ENCODE measurements at places on chromosomes 4 and X. TPM values are rescaled to one million over a fixed set of nuclear protein-coding genes. Genes with fewer than 3 reads are reported as not detected.
A peak's percentile ranks its signal among the peaks of the same experiment; 100 is the strongest.

DNA sequence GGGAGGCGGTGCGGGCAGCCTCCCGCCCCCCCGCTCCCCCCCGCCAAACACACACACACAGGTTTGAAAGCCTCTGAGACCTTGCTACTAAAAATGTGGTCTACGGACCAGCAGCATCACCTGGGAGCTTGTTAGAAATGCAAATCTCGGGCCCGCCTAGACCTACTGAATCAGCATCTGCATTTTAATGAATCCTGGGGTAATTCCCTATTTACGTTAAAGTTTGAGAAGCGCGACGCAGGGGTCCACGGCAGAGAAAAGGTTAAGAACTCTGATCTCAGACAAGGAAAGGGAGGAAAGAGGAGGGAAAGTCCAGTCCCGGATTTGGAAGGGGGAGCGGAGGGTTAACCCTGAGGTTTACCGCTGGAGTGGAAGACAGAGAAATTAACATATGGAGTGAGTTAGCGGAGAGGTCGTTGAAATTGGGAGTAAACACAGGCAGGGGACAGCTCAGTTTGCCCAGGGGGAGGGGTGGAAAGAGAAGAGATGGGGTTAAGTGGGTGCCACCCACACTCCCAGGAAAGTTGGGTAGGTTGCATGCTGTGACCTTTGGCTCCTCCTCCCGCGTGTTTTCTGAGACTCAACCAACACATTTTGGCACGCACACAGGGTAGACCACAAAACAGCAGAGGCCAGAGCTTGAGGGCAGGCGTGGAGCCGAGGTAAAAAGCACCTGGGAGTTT is 483.6 kb downstream of the BCOR start:
- no peak for DNase-seq

DNA sequence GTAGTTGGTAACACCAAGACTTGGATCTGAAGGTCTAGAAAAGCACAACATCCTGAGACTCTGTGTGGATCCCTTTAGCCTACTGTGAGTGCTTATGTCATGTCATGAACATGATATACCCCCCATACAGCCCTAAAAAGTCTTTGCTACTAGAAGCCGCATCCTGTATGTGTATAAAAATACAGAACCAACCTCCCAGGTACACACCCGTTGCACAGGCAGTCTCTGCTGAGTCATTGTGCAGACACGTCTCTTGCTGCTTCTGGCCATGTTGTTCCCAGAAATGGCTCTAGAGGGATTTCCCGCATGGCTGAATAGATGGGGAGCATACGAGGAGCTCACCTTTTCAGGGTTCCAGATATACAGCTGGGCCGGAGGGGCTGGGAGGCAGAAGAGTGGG is 93.3 kb downstream of the MAMLD1 start:
- DNase-seq: no peak

GRCh38 chr4:3267576-3268394 is 18.8 kb downstream of the MSANTD1 start:
- DNase-seq: no peak

- DNase-seq: no peak
These were observed 75.2 kb downstream of the IL1RAPL2 start for GRCh38 chrX:104641176-104641575.

GRCh38 chrX:100650841-100651240 is 6.8 kb downstream of the SRPX2 start:
- no peak for DNase-seq

DNA sequence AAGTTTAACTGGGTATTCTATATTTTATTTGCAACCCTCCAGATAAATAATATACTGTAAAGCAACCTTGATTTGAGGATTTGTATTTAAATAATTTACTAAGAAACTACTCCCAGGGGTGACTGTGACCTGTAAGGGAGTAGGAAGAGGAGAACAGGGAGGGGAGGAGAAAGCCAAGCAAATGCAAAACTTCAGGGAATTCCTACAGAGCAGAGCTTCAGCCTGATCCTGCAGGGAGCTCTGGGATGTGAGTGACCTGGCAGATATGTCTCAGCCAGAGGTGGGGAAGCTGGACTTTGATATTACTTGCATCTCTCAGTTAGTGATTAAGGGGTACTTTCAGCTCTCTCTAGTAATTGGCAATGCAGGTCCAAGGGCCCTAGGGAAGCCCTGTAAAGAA is 302.0 kb downstream of the FRMPD4 start:
- DNase-seq: no peak

GRCh38 chr4:187258651-187259401 is 535.2 kb upstream of the FAT1 start:
- no peak for DNase-seq

DNA sequence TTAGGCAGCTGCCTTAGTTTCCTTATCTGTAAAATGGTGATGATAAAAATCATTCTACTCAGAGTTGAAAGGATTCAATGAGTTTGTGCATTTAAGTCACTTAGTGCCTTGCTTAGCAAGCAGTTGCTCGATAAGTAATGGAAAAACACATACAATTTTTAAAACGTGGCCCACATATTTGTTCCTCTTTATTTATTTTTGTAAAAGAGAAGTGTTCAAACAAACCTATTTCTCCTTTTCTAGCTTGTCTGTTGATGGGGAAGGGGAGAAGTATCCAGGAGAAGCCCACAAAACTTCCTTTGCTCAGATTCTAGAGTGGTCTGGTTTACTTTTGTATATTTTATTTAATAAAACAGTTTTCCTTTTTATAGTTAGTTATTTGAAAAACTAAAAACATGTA is 3.3 kb upstream of the HPGDS start:
- DNase-seq: no peak

DNA sequence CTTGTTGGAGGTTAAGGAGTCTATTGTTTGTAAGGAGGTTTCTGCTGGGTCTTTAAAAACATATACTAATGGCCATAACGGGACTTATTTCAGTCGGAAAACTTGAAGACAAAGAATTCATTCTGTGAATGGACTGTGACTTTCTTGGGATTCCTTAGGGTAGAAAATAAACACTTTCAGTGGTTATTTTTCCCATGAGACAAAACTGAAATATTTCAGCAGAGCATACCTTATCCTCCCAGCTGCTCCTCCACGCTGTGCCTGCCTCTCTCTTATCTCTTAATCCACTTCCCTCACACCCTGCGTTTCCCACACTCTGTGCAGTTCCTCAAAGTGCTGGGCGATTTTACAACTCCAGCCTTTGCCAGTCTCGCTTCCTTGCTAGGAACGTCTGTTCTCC is 47.1 kb upstream of the SORBS2 start:
- peak; percentile 66 for DNase-seq

GRCh38 chrX:47146121-47146935 is 1.3 kb downstream of the RBM10 start:
- no peak for DNase-seq

DNA sequence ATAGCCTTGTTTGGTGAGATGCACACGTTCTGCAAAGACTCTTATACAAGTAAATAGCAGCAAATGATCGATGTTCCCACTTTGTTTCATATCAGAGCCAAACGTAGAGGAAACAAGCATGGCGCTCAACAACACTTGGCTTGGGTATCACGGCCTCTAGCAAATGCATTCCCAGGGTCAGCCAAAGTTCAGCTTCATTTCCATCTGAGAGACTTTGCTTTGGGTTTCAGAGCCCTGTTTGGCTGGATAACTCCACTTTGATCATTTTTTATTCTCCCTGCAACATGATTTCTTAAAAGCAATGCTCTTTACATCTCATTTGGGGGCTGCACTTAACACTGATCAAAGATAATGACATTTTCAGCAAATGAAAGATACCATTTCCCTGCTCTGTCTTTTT is 199.2 kb upstream of the FAM9B start:
- DNase-seq: no peak

DNA sequence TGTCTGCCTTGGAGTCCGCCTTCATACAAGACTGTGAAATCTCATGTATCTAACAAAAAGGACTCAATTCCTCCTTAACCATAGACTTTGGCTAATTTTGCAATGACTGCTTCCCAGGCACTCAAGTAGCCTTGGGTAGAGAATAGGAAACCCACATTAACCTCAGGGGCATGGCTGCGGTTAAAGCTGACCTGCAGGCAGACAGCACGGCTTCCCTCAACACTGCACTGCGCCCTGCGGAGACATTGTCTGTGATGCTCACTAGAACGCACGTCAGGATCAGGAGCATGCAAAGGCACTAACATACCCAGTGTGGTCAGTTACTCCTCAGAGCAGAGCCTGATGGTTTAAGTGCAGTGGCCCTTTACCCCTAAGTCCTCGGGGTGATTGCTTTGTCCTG is 10.3 kb upstream of the GPR143 start:
- no peak for DNase-seq

DNA sequence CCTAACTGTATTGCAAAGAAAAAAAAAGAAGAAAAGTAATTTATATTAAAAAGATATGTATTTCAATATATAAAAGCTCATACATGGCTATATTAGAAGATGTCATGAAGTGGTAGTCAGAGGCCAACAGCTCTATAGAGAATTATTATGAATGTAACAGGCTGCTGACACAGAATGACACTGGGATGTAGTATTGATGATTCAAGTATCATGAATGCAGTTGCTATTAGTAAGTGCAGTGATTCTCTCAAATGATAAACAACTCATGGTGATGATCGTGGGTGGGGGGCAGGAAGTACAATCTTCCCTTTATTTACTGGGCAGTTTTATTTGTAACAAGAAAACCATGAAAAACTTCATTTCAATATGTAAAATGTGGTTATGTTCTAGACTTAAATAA is 124.6 kb downstream of the COL4A6 start:
- DNase-seq: no peak

DNA sequence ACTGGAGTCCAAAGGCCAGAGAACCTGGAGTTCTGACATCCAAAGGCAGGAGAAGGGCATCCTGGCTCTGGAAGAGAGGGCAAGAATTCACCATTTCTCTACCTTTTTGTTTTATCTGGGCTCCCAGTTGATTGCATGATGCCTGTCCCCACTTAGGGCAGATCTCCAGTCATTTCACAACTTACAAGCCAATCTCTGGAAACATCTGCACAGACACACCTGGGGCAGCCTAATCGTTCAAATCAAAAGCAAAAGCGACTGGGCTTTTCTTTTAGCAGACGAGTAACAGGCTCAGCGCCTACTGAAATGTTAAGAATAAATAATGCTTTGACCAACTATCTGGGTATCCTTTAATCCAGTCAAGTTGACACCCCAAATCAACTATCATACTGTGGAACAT is 136.0 kb upstream of the NPY2R start:
- DNase-seq: no peak

- DNase-seq: no peak
These were observed 9.6 kb upstream of the THOC2 start for GRCh38 chrX:123742440-123742839.

- no peak for DNase-seq
These were observed 10.2 kb downstream of the BBS7 start for GRCh38 chr4:121860121-121860520.

GRCh38 chrX:154695911-154696675 is 42.7 kb upstream of the CTAG2 start:
- no peak for DNase-seq

- DNase-seq: no peak
These were observed 14.8 kb upstream of the TRIM60 start for GRCh38 chr4:165016971-165017370.

GRCh38 chr4:140071806-140072205 is 82.2 kb downstream of the MAML3 start:
- DNase-seq: no peak

DNA sequence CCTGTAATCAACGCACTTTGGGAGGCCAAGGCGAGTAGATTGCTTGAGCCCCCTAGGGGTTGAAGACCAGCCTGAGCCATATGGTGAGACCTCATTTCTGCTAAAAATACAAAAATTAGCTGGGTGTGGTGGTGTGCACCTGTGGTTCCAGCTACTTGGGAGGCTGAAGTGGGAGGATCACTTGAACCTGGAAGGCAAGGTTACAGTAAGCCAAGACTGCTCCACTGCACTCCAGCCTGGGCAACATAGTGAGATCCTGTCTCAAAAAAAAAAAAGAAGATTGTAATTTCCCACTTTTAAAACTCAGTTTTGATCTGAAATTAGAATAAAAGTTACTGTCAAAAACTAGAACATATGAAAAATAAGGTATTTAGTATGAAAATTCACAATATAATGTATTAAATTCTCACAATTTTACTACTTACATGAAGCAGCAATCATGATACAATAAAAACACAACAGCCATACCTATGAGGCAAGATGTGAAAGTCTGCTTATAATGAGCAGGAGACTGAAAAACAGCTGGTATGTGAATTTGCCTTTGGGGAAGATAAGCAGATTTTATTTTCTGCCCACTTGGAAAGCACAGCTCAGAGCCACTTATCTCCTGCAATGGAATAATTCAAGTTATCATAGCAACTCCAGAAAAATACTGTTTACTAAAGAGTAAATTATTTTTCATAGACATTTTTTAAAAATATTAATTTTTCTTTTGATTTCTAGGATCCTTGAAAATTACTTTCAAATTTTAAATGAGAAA is 50.6 kb downstream of the ZGRF1 start:
- no peak for DNase-seq

- DNase-seq: no peak
These were observed 60.2 kb upstream of the RPS6KA6 start for GRCh38 chrX:84248226-84248625.

DNA sequence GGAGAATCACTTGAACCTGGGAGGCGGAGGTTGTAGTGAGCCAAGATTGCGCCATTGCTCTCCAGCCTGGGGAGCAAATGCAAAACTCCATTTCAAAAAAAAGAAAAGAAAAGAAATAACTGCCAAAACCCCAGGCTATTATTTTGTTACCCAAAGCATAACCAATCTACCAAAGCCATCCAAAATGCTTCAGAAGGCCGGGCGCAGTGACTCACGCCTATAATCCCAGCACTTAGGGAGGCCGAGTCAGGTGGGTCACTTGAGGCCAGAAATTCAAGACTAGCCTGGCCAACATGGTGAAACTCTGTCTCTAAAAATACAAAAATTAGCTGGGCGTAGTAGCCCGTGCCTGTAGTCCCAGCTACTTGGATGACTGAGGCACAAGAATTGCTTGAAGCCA is 49.8 kb downstream of the SMIM31 start:
- no peak for DNase-seq

Gene GASK1B
- polyA plus RNA-seq: 2.4 TPM

Gene RHOXF2B
- not detected for polyA plus RNA-seq

Gene VEGFD
- polyA plus RNA-seq: 0.84 TPM

Gene FREM3
- not detected for polyA plus RNA-seq

Gene NHSL2
- polyA plus RNA-seq: 0.68 TPM

Gene DMP1
- polyA plus RNA-seq: 0.02 TPM

Gene CXCL3
- polyA plus RNA-seq: 2.5 TPM

Gene LRIT3
- polyA plus RNA-seq: 0.27 TPM

Gene APLN
- 0.19 TPM for polyA plus RNA-seq

Gene FABP2
- 0.05 TPM for polyA plus RNA-seq

Gene FGF5
- polyA plus RNA-seq: not detected

Gene NKX3-2
- polyA plus RNA-seq: 0.23 TPM

Gene UTP14A
- polyA plus RNA-seq: 9.0 TPM

Gene RRH
- 0.09 TPM for polyA plus RNA-seq

Measured in pancreas (tissue), 10 donors.